ENCODE measurements at places on chromosomes 5 and 9.

- DNase-seq, result no peak
Observed at GRCh38 chr9:98247831-98248657, 7.4 kb downstream of the TBC1D2 start.

GRCh38 chr9:15361737-15362136, 54.7 kb upstream of the TTC39B start:
- no peak for DNase-seq

GRCh38 chr5:108564441-108564840, 182.5 kb upstream of the FBXL17 start:
- DNase-seq, result no peak

- no peak for DNase-seq
Observed at GRCh38 chr5:154095904-154096303, 57.1 kb downstream of the MFAP3 start.

DNA sequence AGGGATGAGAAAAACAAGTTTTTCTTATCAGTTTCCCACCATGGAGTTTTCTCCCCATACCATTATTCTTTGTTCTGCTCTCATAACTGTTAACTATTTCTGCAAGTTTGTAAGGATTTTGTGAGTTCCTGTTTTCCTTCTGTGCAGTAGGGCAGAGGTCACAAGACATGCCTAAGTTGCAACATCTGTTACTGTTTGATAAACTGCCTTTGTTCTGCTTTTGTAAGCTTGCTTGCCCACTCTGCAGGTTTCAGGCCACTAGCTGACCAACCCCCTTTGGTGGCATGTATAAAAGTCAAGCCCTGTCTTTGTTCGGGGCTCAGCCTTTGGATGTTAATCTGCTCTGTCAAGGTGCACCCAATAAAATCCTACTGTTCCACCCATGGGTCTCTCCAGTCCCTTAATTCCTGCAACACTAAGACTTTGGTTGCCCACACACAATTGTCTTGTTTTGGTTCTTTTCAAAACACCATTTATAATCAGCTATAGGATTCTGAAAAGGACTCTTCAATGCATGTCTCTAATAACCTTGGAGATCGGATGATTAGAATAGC, 545.4 kb downstream of the CDH9 start:
- DNase-seq, result no peak

DNA sequence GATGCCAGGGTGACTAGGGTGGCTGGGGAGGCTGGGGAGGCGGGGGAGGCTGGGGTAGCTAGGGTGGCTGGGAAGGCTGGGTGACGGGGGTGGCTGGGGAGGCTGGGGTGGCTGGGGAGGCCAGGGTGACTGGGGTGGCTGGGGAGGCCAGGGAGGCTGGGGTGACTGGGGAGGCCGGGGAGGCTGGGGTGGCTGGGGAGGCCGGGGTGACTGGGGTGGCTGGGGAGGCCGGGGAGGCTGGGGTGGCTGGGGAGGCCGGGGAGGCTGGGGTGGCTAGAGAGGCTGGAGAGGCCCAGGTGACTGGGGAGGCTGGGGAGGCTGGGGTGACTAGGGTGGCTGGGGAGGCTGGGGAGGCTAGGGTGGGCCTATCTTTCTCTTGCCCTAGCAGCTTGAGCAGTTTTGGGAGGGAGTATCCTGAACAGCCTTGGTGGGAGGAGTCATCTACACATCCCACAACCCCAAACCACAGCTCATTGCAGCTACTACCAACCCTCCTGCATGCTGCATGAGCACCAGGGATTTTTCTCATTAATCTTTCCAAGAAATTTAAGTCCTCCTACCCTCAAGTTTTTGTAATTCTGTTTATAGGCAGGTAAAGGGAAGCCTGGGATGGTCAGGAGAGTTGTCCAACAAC, 203.2 kb upstream of the IRX1 start:
- DNase-seq, result no peak

Data from HFF-Myc (cell line).